ENCODE measurements at places on chromosomes 5 and 9.

GRCh38 chr9:79655551-79655950 is 83.8 kb downstream of the TLE4 start:
- DNase-seq, result no peak

DNA sequence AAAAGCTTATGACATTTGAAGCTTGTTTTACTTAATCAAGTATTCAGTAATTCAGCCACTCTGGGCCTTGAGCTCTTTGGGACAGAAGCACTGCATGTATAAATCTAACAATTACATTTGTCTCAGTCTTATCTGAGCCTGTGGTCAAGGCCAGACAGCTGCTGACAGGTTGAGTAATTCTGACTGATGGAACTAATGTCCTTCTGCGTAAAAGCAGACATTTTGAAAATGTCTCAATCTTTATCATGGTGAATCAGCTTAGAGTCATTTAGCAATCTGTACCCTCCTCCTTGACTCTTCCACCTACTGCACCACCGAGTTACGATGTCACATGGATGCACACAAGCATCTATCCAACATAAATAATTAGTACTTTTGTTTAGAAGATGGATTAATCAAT is 400.0 kb downstream of the ARRDC3 start:
- no peak for DNase-seq

DNA sequence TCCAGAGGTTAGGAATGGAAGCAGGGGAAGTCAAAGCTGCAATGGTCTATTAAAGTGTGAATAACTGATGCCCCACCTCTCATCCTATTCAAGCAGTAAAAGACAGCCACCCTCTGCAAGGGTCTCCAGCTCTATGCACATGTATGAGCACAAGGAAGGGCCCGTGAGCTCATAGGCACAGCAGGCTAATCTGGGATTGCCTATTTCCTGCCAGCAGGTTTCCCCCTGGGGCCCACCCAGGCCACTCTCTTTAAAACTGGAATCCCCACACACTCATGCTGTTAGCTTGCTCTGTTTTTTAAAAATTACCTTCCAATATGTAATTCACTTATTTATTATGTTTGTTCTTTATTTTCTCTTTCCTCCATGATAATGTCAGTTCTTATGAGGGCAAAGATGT is 48.7 kb upstream of the ZNF366 start:
- DNase-seq, result no peak

GRCh38 chr9:121453232-121453892 is 46.3 kb downstream of the GGTA1 start:
- no peak for DNase-seq

GRCh38 chr5:102888483-102888882 is 133.4 kb downstream of the PAM start:
- DNase-seq, result no peak

DNA sequence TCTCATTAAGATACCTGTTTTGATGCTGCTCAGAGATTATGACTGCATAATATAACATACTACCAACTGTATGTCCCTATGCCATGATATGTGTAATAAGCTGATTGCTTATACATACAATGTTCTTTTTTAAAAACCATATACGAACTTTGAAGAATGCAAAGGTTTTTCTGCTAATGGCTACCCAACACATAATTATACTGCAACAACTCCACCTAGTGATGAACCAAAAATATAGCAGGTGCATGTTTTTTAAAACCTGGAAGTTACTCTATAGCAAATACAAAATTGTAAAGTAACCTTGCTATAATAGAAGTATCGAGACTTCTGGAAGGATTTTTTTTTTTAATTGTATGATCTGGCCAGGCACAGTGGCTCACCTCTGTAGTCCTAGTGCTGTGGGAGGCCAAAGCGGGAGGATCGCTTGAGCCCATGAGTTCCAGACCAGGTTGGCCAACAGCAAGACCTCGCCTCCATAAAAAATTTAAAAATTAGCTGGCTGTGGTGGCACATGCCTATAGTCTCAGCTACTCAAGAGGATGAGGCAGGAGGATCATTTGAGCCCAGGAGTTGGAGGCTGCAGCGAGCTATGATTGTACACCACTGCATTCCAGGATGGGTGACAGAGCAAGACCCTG is 49.1 kb downstream of the HOMER1 start:
- DNase-seq, result no peak

DNA sequence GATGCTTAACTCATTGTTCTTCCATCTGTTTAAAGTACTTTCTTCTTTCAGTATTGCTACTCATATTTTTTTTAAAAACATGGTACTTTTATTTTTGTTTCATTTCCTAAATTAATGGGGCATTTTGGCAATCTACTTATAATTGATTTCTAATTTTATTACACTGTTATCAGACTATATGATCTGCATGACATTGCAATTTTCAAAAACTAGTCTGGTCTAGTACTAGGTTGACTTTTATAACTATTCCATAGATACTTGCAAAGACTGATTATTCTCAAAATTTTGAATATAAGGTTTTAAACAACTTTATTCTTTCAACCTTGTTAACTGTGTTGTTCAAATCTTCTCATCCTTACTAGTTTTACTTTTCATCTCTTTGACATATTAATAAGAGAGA is 63.9 kb upstream of the MVB12B start:
- DNase-seq, result no peak

GRCh38 chr5:140113180-140113698 is 670 bp upstream of the PURA start:
- DNase-seq, result no peak

DNA sequence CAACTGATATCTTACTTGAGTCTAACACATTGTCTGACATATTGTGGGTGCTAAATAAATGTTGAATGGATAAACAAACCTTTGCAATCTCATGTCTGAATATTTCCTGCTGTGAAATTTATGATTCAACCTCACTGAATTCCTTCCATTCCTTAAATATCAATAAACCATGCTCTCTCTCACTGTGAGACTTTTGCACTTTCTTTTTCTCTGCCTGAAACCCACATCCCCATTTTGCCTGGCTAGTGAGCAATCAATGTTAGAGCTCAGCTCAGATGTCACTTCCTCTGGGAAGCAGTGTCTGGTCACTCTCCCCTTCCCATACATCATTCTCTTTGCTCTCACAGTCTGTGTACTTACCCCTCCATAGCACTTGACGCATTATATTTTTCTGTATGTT is 383.7 kb upstream of the TRPC7 start:
- no peak for DNase-seq

- DNase-seq, result no peak
Observed at GRCh38 chr5:137651022-137651421, 84.9 kb downstream of the KLHL3 start.

- DNase-seq, result no peak
Observed at GRCh38 chr5:158840193-158840592, 259.5 kb downstream of the EBF1 start.

DNA sequence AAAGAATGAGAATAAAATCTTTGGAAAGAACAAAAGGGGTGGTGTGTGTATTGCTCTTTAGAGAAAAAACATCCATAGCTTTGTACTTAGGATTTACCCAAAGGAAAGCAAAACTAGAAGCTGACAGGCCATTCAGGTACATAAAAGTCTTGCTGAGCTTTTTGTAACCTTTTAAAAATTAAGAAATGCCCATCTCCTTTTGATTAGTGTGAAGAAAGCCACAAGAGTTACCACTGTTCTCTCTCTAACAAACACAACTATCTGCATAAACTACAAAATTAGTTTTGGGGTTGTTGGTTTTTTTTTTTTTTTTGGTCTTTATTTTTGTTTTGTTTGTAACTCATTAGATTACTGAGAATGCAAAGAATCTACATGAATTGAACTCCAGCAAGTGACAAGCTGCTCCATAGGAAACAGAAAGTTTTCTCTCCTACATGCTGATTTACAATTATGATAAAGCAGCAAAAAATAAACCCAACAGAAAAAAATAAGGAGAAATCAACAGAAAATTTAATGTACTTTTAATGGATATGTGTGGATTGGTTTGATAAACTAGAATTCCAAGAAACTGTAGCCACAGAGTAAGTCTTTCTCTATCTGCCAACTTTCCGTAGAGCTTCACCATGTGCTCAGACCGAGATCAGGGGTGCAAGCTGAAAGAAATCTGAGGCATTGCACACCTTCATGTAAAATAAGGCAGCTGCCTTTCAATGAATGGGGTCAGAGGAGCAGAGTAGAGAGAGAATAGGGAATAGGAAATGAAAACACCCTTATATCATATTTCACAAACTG is 12.3 kb downstream of the BAAT start:
- DNase-seq, result no peak

GRCh38 chr5:116492016-116492623 is 82.5 kb downstream of the SEMA6A start:
- DNase-seq, result no peak

DNA sequence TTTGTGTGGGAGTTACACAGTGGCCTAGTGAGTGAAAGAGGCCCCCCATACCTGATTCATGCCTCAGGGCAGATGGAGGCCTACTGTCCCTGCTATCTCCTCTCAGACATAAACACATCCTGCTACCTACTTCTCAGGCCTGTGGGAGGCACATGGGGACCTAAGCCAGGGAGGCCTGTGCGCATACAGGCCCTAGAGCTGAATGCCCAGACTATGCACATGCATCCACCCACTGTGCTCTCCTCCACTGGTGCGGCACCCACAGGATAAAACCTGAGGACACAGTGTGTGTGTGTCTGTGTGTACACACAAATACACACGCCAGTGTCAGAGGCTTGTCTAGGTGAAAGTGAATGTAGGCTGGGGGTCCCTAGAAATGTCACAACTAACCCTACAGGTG is 1.4 kb downstream of the PAX5 start:
- no peak for DNase-seq
